ENCODE measurements at places on chromosomes 7 and 10. TPM values are rescaled to one million over a fixed set of nuclear protein-coding genes. Genes with fewer than 3 reads are reported as not detected.
A peak's percentile ranks its signal among the peaks of the same experiment; 100 is the strongest.

DNA sequence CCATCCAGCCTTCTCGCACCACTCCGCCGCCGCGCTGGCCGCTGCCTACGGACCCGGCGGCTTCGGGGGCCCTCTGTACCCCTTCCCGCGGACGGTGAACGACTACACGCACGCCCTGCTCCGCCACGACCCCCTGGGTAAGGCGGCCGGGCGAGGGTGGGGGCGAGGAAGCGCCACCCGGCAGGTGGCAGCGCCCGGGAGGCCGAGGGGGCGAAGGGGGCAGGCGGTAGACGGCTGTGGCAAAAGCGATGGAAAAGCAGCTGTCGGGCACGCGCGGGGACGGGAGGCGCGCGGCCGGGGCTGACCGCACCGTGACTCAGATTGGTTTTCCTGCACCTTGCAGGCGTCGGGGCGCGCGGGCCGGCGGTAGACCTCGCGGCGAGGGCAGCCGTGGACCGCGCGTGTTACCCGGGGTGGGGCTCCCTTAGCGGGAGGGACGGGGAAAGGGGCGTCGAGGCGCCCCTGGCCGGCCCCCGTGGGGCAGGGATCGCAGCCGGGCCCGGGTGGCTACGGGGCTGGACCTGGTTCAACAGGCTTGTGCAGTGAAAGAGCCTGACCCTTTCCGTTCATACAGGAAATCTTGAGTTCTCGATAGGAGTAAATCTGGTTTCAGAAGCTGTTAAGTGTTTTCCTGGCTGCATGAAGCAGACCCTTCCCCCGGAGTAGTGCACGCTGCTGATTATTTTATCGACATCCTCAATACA lies 608 bp downstream of the HHEX start:
- H3K36me3 ChIP-seq: no peaks in the 10 kb centered on the region
- peaks cover 61% of the 10 kb centered on the region for H3K27me3 ChIP-seq
- H3K4me1 ChIP-seq: peaks cover 20% of the 10 kb centered on the region
- no peak overlapping the region for H3K27ac ChIP-seq
- DNase-seq: peak; percentile 81

DNA sequence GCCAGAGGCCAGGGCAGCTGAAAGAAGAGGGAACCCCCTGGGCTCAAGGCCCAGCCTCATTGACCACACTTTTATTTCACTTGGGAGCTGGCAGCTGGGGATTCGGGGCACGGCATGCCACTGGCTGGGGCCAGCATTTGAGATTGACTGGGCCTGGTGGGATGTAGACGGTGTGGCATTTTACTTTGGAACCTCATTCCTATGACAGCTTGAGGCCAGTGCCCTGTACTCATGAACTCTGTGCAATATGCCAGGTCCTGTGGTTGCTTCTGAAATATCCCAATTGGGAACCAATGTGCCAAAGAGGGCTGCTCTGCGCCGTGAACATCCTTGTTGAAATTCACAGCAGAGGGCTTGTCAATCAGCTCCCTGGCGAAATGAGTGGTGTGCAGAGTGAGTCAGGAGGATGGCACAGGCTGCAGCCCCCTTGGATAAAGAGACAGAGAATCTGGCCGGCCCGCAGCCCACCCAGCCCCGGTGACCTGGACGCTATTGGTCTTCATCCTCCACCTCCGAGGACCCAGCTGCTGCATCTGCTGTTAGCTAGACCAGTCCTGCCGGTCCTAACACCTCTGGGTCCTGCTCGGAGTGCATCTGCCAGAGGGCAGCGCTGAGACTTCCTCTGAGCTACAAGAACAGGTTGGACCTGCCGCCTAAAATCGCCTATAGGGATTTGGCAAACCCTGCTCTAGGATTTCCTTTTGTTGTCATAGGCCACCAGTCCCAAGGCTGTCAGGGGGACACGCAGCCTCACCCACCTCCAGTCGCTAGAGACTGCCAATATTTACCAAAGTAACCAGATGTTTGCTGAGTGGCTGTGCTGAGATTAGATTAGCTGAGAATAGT lies 58.0 kb downstream of the PRKAG2 start:
- no peak overlapping the region for H3K27ac ChIP-seq
- H3K27me3 ChIP-seq: no peaks in the 10 kb centered on the region
- DNase-seq: no peak
- H3K4me1 ChIP-seq: peaks cover 12% of the 10 kb centered on the region
- H3K36me3 ChIP-seq: no peaks in the 10 kb centered on the region

DNA sequence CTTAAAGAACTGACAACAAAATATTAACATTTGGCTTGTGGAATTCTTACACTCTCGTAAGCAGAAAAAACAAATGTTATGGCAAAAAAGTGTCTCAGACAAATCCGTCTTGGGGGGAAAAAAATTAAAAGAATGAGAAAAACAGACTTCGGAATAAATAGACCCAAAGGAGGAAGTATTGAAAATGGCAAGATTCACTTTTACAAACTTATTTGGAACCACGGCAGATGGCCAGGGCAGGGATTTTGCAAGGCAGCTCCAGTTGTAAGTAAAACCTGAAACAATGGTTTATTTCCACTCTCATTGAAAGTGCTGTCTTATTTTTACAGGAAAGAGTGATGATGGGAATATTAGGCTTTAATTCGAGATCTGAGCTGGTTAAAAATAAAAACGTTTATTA lies 1.5 kb upstream of the ZNF438 start:
- no peaks in the 10 kb centered on the region for H3K36me3 ChIP-seq
- H3K4me1 ChIP-seq: peaks cover 13% of the 10 kb centered on the region
- DNase-seq: no peak
- peak overlapping the region; percentile 86 for H3K4me3 ChIP-seq
- H3K27ac ChIP-seq: peak overlapping the region; percentile 43

DNA sequence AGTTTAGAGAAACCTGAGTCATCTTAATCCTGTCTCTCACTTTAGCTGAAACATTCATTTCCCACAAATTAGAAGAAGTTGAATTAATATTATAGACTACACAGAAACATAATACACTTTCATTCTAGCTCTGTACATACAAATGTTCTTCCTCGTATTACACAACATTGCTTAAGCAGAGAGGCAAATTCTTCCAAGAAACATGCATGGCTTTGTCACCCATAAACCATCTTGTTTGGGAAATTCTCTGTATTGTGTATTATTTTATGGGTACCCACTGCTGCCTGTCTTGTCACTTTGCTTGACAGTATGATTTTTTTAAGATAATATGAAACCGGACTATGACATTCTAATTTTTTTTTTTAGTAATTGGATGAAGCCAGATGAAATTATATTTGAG lies 104.0 kb downstream of the SRI start:
- no peaks in the 10 kb centered on the region for H3K27me3 ChIP-seq
- H3K27ac ChIP-seq: no peak overlapping the region
- H3K36me3 ChIP-seq: no peaks in the 10 kb centered on the region
- no peaks in the 10 kb centered on the region for H3K4me1 ChIP-seq
- H3K4me3 ChIP-seq: no peak overlapping the region

GRCh38 chr10:17113889-17114540 lies 15.6 kb downstream of the CUBN start:
- H3K36me3 ChIP-seq: peaks cover 11% of the 10 kb centered on the region
- H3K4me1 ChIP-seq: peaks cover 7% of the 10 kb centered on the region
- DNase-seq: no peak
- no peaks in the 10 kb centered on the region for H3K27me3 ChIP-seq

GRCh38 chr7:55657654-55658053 lies 85.4 kb upstream of the VOPP1 start:
- H3K27ac ChIP-seq: no peak overlapping the region
- no peak for DNase-seq
- H3K4me1 ChIP-seq: no peaks in the 10 kb centered on the region
- H3K4me3 ChIP-seq: no peak overlapping the region

DNA sequence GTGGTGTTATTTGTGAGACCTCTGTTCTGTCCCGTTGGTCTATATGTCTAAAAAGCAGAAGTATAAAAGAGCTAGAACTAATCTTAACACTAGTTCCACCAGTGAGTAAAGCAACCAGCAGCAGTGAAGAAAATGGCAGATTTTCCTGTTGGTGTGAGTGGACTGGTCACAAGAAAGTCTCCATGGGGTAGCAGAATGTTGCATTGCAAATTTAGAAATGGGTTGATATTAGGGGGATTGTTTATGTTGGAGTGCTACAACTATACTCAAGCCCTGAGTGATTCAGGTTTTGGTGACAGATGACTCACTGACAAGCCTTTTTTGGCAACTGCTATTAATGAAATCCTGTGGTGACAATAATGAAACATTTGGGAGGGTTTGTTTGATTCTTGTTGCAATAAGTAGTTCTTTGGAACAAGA lies 5.6 kb downstream of the AVL9 start:
- peaks cover 10% of the 10 kb centered on the region for H3K36me3 ChIP-seq
- H3K27me3 ChIP-seq: no peaks in the 10 kb centered on the region
- peaks cover 63% of the 10 kb centered on the region for H3K4me1 ChIP-seq

- H3K4me1 ChIP-seq: peaks cover 90% of the 10 kb centered on the region
- peak overlapping the region; percentile 98 for H3K27ac ChIP-seq
- peak overlapping the region; percentile 52 for H3K4me3 ChIP-seq
- H3K36me3 ChIP-seq: peaks cover 28% of the 10 kb centered on the region
Measured at GRCh38 chr10:14588084-14588937, 186.4 kb downstream of the FAM107B start.

DNA sequence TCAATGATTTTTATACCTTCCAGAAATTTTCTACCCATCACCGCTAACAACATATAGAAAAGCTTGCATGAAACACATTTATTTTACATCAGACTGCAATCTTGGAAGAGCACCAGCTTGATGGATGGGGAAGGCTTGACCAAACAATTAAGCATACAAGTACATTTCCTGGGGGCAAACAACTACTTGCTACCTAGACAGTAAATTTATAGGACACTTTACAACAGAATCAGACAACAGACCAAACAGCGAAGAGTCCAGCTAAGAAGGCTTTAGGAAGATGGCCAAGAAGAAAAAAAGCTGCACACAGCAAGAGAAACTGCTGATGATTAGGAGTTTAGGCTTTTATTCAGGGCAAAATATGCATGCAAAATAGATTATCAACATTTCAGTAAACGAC lies 8.0 kb downstream of the AASS start:
- H3K4me3 ChIP-seq: no peak overlapping the region
- H3K36me3 ChIP-seq: no peaks in the 10 kb centered on the region
- H3K27me3 ChIP-seq: peaks cover 1% of the 10 kb centered on the region
- H3K4me1 ChIP-seq: peaks cover 18% of the 10 kb centered on the region
- H3K27ac ChIP-seq: no peak overlapping the region

GRCh38 chr7:44257618-44258422 lies 57.0 kb downstream of the YKT6 start:
- no peaks in the 10 kb centered on the region for H3K36me3 ChIP-seq
- H3K4me1 ChIP-seq: peaks cover 38% of the 10 kb centered on the region
- peak overlapping the region; percentile 90 for H3K27ac ChIP-seq
- H3K27me3 ChIP-seq: no peaks in the 10 kb centered on the region

GRCh38 chr7:33901199-33901598 lies 4.1 kb upstream of the BMPER start:
- no peak overlapping the region for H3K27ac ChIP-seq
- H3K36me3 ChIP-seq: no peaks in the 10 kb centered on the region
- no peak for DNase-seq

DNA sequence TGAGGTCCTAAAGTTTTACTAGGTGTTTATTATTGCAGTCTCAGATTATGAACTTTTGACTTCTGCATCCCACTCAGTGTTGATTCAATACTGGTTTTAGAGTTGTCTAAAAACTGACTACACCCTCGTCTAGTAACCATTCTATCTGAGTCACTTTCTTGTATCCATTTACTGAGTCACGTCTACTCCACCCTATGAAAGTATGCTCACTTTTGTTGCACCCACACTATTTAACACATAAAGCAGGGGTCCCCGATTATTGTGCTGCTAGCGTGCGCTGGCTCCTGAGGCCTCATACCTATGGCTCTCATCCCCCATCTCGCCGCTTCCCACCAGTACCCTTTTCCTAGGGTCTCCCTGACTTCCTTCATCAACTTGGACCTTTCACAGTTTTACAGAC lies 2.0 kb downstream of the SAMD9 start:
- H3K4me3 ChIP-seq: peak overlapping the region; percentile 58
- H3K27me3 ChIP-seq: no peaks in the 10 kb centered on the region
- peak overlapping the region; percentile 23 for H3K27ac ChIP-seq
- H3K4me1 ChIP-seq: peaks cover 55% of the 10 kb centered on the region
- H3K36me3 ChIP-seq: peaks cover 50% of the 10 kb centered on the region
- DNase-seq: peak; percentile 17

- no peaks in the 10 kb centered on the region for H3K4me1 ChIP-seq
- no peak overlapping the region for H3K4me3 ChIP-seq
- no peak for DNase-seq
Measured at GRCh38 chr7:120462991-120463390, 190.0 kb downstream of the KCND2 start.

- H3K27me3 ChIP-seq: no peaks in the 10 kb centered on the region
- no peaks in the 10 kb centered on the region for H3K4me1 ChIP-seq
- no peak for DNase-seq
- H3K27ac ChIP-seq: no peak overlapping the region
- H3K36me3 ChIP-seq: peaks cover 19% of the 10 kb centered on the region
Measured at GRCh38 chr7:111292026-111292470, 201.1 kb downstream of the LRRN3 start.

DNA sequence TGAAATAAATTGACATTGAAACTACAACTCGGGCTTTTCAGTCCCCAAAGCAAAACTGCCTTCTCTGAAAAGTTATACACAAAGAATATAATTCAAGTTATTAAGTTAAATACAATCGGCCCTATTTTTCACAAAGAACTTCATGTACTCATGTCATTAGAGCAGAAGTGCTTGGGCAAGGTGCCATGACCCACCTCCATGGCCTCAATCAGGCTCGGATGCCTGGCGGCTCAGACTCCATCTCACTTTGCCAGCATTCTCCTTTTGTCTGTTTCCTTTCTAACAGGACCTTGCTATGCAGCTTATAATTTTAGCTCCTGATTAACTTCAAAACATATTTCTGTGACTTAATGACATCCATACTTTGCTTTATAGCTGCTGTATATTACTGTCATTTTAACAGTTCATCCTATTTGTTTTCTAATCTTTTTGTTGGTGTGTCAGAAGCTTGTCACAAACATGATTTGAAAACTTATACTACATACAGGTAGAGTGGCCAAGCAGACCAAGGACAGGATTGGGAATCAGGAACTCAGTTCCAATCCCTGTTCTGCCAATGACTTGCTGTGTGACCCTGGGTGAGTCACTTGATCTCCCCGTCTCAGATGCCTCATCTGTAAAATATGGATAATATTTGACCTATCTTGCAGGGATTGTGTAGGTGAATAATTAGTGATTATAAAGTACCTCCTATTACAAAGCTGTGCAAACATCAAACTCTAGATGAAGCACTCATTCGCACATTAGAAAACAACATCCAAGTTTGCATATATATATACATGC lies 60.8 kb upstream of the ITGA8 start:
- DNase-seq: no peak
- peaks cover 73% of the 10 kb centered on the region for H3K36me3 ChIP-seq
- H3K4me1 ChIP-seq: no peaks in the 10 kb centered on the region
- no peak overlapping the region for H3K27ac ChIP-seq
- H3K27me3 ChIP-seq: no peaks in the 10 kb centered on the region

Gene FAM25G
- total RNA-seq: not detected

Gene ADGRA1
- not detected for total RNA-seq

Gene TAS2R41
- total RNA-seq: not detected

Gene NODAL
- total RNA-seq: not detected

Gene NUDT13
- total RNA-seq: 1.0 TPM

Gene ZNF775
- total RNA-seq: 6.0 TPM

Gene FUOM
- 46.5 TPM for total RNA-seq

Measured in activated CD4-positive, alpha-beta memory T cell treated with anti-CD3 and anti-CD28 coated beads for 36 hours (primary cell).